Brain microvascular endothelial cell (primary cell): ENCODE measurements at places on chromosomes 11 and 22.

DNA sequence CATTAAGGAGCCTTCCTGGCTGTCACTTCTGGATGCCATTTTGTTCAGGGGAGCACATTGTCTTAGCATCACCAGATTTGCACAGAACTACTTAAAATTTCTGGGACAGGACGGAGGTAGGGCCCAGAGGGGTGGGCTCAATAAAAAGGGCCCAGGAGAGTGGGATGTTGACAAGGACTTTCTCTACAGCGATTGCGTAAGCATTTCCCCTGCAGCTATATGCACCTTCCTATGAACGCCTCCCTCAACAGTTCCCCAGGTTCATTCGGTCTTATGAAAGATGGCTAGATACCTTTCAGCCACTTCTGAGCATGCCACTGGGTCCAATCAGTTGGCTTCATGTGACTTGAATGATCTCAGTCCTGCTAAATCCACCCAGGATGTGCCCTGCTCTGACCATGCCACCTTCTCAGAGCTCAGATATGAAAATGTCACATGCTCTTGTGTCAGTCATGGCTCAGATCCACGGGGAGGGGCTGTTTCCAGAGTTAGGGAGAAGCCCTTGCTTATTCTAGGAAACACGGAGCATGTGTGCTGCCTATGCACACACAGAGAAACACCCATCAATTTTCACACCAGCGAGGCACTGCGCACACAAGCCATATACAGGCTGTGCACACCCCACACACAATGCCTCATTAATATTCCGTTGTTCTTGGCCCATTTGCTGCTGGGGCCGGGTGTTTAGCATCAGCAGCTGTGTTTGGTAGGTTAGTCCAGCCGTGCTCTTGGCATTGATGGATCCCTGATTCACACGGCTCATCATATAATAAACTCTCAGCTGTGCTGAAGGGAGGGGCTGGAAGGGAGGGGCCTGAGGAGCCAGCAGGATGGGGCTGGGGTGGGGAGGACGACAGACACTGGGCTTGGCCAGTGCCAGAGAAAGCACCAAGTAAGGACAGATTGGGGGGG, 52.5 kb upstream of the NNMT start:
- no peak for DNase-seq

GRCh38 chr11:70151671-70152070, 51.4 kb upstream of the FADD start:
- DNase-seq: no peak

GRCh38 chr11:130815097-130815802, 101.0 kb downstream of the SNX19 start:
- no peak for DNase-seq

DNA sequence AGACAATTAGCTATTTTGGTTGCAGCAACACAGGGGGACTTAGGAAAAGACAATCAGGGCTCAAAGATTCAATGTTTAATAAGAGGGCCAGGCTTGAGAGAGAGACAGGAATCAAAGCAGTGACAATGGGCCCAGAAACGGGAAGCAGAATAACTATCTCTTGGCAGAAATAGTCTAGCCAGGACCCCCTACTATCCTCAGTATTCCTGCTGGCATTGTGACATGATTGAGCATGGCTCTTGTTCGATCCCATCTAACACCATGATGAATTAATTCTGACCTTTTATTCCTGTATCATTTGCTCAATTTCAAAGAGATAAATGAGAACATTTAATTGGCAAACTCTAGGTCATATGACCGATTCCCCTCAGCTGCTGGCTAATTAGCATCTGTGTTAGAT, 12.8 kb upstream of the ANO5 start:
- no peak for DNase-seq

- no peak for DNase-seq
Observed at GRCh38 chr11:2681408-2682145, 18.2 kb downstream of the KCNQ1OT1 start.
